C1 segment of cervical spinal cord (tissue), 14 donors: ENCODE measurements at places on chromosomes 2 and 18.

DNA sequence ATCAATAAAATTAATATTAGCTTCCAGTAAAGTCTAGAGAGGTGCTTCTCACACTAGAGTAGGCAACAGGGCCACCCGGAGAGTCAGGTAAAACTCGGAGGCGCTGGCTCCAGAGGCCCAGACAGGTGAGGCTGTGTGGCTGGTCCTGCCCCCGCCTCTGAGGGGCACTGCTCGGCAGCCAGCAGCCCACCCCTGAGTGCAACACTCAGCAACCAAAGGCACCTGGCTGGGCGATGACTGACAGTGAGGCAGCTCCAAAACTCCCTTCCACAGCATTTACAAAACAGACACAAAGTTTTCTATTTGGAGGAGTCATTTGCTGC is 138.8 kb upstream of the ID2 start:
- no peak for DNase-seq

GRCh38 chr18:80026363-80026762 is 7.9 kb upstream of the RBFA start:
- no peak for DNase-seq

- peak; percentile 55 for DNase-seq
Observed at GRCh38 chr2:240213476-240214421, 73.3 kb upstream of the OTOS start.

DNA sequence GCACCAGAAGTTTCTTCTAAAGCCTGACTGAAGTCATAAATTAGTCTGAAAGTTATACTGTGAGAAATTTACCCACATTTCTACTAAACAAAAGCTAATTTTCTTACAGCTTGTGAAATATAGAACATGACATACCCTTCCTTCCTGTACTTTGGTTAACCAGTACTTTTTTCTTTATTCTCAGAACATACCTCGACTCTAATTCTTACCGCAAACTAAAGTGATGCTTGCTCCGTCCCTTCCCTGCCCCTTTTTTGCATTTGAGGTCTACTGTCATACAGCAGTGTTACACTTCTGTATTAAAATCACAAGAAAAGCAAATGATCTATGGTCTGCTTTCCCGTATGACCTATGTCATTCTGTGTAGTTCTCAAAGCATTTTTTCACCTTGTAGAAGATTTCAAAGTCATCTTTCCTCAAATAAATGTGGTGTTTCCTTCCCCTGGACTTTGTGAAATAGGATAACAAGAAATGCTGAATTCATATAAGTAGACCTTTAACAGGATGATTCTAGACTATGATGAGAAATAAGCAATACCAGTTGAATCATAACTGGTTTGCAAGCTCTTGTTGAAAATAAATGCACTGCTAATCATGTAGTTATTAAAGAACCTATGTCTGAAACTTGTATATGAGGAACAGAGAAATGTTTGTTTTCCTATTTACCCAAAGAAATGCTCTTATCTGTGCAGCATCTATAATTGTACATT is 30.4 kb downstream of the CYTIP start:
- DNase-seq = no peak

DNA sequence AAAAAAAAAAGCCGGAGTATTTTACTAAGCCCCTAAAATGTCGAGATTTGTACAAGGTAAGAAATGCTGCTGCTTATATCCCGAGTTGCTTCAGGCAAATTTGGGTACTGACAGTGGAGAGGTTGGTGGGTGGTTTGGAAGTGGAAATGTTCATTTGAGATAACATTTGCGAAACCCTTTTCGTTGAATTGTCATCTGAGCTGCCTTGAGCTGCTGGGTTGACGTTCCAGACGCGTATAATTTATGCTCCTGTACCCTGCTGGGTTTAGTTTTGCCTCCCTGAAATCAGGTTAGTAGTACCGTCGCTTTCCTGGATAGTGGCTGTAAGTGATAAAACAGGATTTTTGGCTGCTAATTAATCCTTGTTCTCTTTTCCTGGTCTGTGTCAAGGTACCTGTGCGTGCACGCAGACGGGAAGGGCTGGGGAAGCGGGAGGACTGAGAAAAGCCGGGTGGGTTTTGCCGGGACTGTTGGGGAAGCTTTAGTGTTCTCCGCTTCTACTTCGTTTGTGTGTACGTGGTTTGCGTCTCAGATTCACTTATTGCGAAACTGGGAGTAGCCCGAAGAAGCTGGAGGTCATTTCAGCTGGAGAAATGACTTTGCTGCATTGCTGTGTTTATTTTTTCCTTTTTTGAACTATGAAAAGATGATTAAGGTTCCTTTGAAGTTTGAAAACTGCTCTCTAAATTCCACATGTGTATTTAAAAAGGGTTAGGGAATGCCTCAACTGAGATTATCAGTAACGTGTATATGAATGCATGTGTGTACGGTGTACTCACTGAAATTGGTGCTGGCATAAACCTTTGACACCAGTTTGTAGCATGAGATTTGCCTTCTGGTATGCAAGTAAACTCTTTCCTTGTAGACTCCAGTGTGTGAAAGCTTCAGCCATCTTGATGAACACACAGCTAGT is 709 bp downstream of the UGP2 start:
- DNase-seq = no peak

DNA sequence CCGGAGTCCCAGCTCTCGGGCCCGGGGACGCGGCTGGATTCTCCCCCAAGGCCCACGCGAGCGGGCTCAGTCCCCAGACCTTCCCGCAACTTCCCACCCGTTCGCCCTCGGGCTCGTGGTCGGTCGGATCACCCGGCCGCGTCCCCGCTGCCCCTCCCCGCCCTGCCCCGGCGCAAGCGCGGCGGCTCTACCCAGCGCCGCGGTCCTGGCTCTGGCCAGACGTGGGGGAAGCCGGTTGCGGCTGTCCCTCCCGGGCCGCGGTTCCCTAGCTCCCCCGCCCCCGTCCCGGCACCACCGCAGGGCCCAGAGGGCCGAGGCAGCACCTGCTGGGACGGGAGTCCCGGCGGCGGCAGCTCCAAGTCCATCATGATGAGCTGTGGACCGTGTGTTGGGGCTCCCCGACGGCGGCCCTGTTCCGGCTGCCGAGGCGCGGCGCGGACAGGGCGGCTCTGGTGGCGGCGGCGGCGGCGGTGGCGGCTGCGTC is 276 bp downstream of the NFE2L2 start:
- peak; percentile 81 for DNase-seq

- DNase-seq = no peak
Observed at GRCh38 chr2:217628061-217628460, 374.7 kb downstream of the TNS1 start.

GRCh38 chr2:172307800-172308199 is 119.6 kb upstream of the ITGA6 start:
- DNase-seq = no peak

DNA sequence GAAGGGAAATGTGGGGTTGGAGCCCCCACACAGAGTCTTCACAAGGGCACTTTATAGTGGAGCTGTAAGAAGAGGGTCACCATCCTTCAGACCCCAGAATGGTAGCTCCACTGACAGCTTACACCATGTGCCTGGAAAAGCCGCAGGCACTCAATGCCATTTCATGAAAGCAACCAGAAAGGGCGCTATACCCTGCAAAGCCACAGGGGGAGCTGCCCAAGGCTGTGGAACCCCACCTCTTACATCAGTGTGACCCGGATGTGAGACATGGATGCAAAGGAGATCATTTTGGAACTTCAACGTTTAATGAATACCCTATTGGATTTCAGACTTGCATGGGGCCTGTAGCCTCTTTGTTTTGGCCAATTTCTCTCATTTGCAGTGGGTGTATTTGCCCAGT is 694.7 kb downstream of the CBLN2 start:
- DNase-seq = no peak

DNA sequence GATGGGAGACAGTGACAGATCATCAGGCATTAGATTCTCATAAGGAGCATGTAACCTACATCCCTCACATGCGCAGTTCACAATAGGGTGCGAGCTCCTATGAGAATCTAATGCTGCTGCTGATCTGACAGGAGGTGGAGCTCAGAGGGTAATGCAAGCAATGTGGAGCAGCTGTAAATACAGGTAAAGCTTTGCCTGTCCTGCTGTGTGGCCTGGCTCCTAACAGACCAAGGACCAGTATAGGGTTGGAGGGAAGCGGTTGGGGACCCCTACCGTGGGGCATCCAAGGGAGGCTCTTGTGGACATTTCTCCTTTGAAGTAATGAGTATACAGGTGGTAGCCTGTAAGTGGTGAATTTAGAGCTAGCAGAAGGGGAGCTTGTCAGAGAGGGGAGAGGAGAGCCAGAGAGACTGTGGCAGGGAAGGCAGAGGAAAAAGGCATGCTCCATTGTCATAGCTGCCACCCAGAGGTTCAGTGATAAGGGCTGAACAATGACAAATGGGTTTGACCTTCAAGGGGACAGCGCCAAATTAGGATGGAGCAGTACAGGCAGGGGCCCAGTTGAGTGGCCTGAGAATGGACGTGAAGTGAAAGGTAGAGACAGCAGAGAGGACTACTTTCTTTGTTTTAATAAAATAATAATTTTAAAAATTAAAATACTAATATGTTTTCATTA is 15.2 kb upstream of the TMBIM1 start:
- DNase-seq = no peak

- no peak for DNase-seq
Observed at GRCh38 chr18:31738460-31739407, 21.9 kb downstream of the SLC25A52 start.

GRCh38 chr2:195759877-195760276 is 102.9 kb downstream of the SLC39A10 start:
- DNase-seq = no peak

- DNase-seq = no peak
Observed at GRCh38 chr2:79627237-79627636, 114.4 kb downstream of the CTNNA2 start.

GRCh38 chr2:199111458-199111857 is 346.3 kb downstream of the SATB2 start:
- DNase-seq = no peak

- DNase-seq = no peak
Observed at GRCh38 chr2:159695795-159696448, 16.4 kb upstream of the MARCHF7 start.

GRCh38 chr2:25169073-25169470 is 692 bp upstream of the POMC start:
- DNase-seq = no peak

DNA sequence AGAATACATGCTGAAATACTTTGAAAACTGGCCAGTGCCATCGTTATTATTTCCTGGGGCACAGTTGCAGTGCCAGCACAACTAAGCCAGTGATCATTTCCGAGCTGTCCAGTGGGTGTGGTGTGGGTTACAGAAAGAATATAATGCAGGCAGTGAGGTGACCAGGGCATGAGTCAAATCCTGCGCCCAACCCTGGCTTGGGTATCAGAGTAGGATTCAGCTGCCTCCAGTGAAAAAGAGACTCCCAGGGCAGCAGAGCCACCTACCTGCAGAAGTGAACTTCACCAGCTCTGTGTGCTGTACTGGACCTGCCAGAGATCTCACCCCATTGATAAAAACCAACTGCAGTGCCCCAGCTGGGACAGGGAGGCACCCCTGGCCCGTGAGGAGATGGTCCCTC is 18.0 kb downstream of the SLC9A2 start:
- no peak for DNase-seq

GRCh38 chr18:5974696-5975095 is 79.4 kb upstream of the TMEM200C start:
- no peak for DNase-seq

GRCh38 chr2:219218217-219218731 is 484 bp downstream of the ABCB6 start:
- peak; percentile 79 for DNase-seq

DNA sequence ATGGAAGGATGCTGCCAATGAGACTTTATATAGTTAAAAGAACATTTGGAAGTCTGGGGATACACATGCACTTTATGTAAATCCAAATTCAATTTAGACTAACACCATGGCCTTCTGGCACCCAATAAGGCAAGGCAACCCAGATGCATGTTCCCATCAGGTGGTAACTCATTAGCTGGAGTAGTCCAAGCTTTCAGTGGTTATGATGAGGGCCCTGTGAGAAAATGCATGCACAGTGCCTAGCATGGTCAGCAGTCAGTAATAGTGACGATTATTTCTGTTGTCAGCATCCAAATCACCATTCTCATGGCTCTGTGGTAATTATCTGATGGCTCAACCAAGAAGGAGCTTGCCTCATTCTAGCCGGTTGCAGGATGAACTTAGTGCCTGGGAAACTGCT is 70.3 kb upstream of the CTLA4 start:
- no peak for DNase-seq

DNA sequence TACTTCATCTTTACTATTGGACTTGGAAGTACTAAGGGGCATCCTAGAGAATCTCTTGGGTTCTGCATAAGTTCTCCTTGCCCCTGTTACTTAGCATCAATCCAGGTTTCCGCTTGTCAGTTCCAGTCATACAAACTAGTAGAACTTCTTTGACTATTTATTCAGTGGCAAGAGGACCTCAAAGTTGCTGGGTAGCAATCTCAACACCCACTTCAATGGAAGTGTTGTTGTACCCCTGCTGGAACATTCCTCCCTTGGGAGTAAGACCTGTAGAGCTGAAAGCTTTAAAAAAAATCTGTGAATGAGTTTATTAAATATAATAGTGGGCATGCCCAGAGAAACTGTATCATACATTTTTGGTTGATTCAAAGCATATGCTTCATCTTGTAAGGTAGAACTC is 27.0 kb downstream of the BIRC6 start:
- no peak for DNase-seq

DNA sequence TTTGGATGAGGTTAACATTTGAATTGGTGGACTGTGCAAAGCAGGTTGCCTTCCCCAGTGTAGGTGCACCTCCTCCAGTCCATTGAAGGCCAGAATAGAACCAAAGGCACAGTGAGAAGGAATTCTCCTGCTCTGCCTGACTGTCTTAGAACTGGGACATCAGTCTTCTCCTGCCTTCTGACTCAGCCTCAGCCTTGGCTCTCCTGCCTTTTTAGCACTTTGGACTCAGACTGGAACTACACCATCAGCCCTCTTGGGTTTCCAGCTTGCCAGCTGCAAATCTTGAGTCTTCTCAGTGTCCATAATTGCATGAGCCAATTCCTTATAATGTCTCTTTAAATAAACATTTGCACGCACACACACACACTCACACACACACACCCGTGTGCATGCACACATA is 8.0 kb upstream of the TMEM177 start:
- DNase-seq = no peak

- DNase-seq = no peak
Observed at GRCh38 chr2:17271416-17271815, 246.8 kb downstream of the RAD51AP2 start.

GRCh38 chr2:12455661-12456060 is 261.1 kb upstream of the TRIB2 start:
- no peak for DNase-seq

DNA sequence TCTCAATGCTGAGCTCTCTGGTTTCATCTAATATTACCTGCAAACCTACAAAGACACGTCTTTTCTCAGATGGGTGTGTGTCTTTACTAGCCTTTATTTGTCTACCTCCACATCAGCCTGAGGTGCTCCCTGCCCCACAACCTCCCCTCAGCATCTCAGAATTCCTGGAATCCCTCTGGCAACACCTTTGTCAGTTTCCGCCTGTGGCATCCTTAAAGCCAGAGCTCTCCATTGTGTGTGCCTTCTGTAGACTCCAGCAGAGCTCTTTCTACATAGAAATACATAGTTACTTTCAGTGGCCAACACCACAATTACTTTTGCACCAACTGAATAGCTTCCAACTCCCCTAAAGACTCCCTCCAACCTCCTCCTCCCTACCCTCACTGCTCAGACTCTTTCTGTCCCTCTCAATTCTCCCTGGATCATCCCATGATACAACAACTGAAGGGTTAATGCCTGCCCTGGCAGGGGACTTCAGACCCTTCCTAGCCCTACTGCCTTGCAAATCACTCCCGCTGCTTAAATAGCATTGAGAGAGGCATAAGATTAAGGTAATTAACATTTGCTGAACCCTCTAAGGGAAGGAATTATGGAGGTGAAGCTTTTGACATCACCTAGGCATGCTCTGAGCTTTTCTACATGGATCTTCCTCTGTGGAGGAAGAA is 39.6 kb upstream of the RMDN2 start:
- no peak for DNase-seq

GRCh38 chr2:207491086-207491485 is 38.7 kb upstream of the CREB1 start:
- DNase-seq = no peak
